ENCODE measurements at places on chromosomes 13 and 19.

- DNase-seq: no peak
These were observed 196.9 kb downstream of the KATNAL1 start for GRCh38 chr13:30110301-30111070.

GRCh38 chr13:113026391-113026910, 57.4 kb downstream of the MCF2L start:
- no peak for DNase-seq

DNA sequence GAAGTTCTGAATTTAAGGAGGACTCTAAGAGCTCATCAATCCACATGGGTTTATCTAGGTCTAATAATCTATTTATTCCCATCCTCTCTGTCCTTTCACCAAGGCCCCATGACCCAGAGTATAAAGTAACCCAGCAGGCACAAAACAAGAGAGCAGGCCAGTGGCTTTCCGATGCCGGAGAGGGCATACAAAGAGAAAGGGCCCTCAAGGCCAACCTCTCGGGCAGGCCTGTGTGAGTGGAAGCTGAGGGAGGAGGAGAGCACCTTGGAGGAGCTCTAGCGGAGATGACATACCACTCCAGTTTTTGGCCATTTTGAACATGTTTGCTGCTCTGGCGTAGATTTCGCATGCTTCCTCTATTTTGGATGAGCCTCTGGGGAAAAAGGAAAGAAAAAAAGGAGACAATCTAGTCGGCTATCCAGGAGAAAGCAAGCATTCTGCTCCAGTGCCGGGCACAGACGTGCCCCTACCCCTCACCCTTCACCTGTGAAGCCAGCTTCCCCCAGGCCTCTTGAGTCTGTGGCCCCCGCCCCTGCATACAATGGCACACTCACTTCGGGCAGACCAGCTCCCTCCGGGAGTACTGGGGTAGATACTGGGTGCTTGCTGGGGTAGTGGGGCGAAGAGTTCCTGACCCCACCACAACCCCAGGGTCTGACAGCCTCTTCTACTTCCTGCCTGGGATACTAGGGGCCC, 11.6 kb downstream of the NAPA start:
- DNase-seq: no peak

DNA sequence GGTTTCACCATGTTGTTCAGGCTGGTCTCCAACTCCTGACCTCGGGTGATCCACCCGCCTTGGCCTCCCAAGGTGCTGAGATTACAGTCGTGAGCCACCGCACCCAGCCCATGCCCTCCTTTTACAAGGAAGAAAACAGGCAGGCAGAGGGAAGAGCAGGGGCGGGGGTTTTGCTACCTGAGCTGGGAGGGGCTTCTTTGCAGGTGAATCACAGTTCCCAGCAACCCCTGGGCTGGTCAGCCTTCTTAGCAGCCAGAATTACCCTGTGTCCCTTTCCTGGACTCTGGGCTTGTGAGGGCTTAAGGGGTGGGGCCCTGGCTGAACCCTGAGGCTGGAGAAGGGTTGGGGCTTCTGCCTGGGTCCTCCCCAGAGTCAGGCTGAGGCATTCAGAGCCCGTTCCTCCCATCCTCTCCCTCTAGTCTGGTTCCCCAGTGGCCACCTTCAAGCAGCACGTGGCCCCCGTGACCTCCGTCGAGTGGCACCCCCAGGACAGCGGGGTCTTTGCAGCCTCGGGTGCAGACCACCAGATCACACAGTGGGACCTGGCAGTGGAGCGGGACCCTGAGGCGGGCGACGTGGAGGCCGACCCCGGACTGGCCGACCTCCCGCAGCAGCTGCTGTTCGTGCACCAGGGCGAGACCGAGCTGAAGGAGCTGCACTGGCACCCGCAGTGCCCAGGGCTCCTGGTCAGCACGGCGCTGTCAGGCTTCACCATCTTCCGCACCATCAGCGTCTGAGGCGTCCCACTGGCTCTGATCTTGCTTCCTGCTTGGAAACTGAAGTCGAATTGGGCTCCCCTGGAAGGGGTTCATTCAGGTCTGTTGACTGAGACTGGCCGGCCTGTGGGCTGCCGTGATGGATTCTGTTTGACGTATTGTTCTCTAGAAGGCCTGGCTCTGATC, 2.8 kb upstream of the KCNJ14 start:
- DNase-seq: no peak

DNA sequence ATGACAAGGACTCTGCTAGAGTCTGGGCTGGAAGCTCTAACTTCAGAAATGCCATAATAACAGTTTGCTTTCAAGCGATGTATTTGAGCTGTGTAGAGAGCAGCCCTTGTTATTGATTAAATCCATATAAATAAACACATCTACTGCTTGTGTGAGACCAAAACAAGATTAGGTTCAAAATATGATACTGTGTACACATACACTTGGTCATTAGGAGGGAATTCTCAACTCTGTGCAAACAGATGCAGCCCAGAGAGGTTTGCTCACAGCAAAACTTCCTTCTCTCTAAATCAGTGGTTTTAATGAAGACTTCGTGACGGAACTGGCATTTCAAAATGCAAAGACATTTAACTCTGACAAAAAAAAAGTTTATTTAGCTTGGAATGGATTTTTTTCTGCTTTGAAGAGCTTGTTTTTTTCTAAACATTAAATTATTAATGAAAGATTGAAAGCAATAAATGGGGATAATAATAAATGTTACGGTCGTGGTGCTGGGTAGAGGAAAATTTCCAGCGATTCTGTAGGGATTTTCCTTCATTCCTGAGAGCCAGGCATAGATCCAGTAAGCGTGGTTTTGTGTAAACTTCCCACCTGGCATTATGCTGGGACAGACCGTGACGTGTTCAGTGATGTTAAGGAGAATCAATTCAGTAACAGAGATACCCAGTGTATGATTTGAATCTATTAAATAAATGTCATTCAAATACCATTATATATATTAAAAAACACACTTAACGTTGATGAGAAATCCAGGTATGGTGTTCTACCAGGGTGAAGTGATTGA, 213.7 kb downstream of the TEX29 start:
- no peak for DNase-seq

GRCh38 chr19:17125062-17125727, 49.6 kb downstream of the MYO9B start:
- DNase-seq: peak; percentile 61

- no peak for DNase-seq
These were observed 10.9 kb downstream of the MIR17HG start for GRCh38 chr13:91358387-91358782.

DNA sequence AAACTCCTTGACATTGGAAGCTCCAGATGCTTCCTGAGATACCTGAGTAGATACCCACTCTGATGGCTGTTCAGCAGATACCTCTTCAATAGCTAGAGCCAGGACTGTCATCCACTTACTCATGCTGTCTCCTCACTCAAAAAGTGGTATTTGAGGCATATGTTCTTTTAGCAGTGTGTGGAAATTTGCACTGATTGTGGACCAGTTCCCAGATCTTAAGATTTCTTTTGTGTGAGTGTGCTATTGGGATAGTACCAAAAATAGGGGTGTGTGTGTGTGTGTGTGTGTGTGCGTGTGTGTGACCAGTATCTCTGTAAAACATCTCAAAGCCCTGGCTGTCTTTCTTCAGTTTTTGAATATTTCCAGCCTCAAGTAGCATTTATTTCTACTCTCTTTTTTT, 108.3 kb downstream of the SLITRK5 start:
- DNase-seq: no peak

GRCh38 chr19:3304871-3305423, 61.4 kb upstream of the NFIC start:
- DNase-seq: peak; percentile 39

GRCh38 chr19:8476524-8476923, 25.9 kb downstream of the PRAM1 start:
- DNase-seq: no peak

DNA sequence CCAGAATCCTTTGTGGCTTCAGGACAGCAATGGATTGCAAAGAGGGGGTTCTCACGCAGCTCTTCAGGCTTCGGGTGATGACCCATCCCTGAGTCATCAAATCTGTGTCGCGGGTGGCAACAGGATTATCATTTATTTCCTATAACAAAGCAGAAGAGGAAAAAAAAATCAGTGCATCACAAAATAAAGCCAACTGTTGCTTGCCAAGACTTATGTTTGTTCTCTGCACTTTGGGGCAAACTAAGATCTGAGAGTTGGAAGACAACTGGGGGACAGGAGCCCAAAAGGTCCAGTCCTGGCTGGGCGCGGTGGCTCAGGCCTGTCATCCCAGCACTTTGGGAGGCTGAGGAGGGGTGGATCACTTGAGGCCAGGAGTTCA, 6.4 kb downstream of the GNA15 start:
- DNase-seq: no peak

DNA sequence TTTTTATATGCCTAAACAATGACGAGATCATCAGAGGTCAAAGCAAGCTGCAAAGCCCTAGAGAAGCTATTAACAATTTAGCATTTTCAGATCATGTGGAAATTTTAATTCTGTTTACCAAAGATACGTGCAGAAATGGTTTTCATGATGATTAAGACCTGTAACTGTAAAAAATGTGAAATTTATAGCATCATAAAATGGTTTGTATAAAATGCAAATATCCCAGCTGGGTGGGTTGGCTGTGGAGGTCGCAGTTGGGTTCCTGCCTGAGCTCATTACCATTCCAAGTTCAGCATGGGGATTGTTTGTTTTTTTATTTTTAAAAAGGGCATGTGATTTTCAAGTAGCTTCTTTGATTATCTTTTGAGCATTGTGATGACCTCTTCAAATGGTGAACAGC, 47.9 kb upstream of the SIAH3 start:
- no peak for DNase-seq

GRCh38 chr13:53775807-53776206, 747.2 kb downstream of the OLFM4 start:
- DNase-seq: no peak

DNA sequence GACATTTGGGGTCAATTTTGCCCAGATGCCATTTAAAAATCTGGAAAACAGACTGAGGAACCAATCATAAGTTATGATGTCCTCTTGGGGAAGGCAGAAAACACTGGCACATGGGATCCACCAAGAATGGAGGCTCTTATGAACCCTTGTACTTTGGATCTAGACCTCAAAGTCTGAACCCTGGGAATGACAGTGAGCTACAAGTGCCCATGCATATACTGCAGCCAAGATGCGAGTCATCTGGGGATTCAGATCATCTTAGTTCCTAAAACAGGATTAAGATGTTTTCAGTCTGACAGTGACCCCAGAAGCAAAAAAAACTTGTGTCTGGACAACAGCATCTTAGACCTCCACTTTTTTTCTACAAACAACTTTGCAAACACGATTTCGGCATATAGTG, 100.2 kb upstream of the SIAH3 start:
- peak; percentile 56 for DNase-seq

- DNase-seq: peak; percentile 33
These were observed 518 bp downstream of the KLF2 start for GRCh38 chr19:16325161-16325527.

- DNase-seq: no peak
These were observed 261.8 kb downstream of the TBC1D4 start for GRCh38 chr13:75220238-75220542.

DNA sequence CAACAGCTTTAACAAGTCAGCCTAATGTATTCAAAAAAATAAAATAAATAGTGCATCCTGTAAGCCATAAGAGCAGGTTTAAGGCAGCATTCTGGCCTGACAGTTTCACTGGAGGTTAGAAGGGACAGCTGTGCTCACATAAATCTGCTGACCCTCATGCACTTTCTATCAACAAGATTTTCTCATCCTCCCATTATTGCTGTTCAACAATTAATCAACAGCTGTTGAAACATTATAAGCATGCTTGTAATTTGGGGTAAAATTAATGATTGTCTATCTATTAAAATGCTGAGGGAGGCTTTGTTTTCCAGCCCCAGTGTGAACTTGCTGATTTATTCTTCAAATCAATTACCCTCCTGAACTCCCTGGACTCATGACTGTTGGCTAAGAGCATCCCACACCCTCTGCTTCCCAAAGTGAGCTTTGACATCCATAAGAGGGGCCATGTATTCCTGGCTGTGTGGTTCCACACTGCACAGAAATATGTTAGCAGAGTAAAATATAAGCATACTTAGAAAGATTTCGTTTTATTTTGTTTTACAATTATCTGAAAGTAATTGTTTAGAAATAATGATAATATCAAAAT, 492.4 kb downstream of the EFNB2 start:
- DNase-seq: no peak

DNA sequence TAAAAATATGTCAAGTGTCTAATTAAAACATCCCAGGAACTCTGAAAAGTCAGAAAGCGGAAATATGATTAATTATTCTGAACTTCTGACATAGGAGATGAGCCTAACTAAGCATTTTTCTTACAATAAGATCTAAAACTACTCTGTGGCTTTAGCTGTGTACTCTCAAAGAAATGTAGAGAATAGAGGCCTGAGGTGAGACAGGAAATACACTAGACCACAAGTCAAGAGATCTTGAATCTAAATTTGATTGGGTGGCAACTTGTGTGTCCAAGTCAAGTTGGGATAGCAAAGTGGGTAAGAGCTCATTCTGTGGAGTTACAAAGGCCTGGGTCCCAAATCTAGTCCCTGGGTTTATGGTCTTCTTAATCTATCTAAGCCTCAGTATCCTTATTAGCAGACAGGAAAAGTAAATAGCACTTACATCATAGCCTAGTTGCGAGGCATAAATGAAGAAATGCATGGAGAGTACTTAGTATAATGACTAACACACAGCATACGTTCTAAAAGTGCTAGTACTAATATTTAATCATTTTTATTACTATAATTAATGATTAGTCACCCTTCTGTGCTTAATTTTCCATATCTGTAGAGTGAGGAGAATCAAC, 9.4 kb upstream of the LRRC63 start:
- DNase-seq: peak; percentile 32

DNA sequence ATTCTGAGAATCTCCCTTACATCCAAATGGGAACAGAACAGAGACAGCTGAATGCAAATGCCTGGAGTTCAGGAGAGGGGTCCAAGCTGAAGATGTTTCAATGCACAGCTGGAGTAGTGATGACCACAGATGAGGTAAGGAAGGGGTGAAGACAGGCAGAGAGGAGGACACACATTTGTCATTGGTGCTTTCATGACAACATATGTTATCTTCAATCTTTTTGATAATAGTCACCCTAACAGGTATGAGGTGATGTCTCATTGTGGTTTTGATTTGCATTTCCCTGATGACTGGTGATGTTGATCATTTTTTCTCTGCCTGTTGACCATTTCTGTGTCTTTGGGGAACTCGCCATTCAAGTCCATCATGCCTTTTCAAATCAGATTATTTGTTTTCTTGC, 19.2 kb downstream of the SIGLEC7 start:
- DNase-seq: no peak

DNA sequence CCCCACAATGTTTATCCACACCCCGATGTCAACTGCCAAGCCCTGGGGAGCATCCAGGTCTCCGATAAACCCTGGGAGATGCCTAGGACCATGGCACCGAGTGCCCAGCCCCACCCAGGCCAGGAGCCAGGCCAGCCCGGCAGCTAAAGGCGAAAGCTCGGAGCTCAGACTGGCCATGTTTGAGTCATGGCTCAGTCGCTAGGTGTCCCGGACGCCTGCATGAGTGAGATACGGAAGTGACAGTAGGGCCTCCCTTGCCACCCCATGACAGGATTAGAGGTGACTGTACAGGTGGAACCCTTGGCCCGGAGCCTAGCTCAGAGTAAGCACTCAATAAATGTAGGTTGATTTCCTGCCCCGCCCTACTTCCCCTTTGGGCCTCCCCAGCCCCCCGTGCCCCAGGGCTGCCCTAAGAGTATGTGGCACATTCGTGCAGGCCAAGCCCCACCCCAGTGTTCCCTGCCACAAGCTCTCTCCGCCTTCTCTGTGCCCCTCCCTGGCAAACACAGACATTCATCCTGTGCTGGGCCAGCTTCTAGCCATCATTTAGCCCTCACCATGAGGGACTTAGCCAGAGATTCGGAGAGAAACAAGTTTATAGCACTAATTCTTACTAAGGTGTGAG, 5.8 kb upstream of the TPM4 start:
- DNase-seq: peak; percentile 88
